ENCODE measurements at places on chromosomes 3 and 15.

GRCh38 chr3:73848173-73848906, 223.6 kb upstream of the PDZRN3 start:
- DNase-seq, result no peak

DNA sequence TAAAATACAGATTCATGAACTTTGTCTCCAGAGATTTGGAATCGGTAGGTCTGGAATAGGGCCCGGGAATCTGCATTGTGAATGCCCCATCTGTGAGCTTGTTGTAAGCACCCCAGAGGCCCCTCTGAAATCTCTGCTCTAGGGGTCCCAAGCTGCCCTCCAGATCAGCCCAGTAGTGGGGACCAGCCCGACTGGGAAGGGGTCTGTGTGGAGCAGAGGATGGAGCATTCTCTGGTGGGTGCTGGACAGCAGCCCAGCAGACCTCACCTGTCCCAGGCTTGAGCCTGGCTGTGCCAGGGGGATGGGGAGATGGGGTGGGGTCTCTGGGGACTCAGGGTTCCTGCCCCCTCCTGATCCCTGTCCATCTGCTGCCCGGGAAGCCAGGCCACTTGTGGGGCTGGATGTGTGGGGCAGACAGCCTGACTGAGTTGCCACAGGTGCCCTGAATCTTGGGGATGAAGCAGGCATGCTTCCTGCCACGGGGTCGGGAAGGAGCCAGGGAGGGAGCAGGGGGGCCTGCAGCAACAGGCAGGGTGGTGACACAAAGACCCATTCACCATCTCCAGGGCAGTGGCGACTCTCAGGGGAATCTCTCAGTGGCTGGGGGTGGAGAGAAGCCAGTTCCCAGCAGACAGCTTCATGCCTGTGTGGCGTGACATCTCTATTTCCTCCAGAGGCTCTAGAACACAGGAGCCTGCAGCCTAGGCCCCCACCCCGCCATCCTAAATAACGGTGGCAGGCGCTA, 99.3 kb downstream of the WNT7A start:
- DNase-seq, result no peak

GRCh38 chr15:66498501-66499386, 1.2 kb upstream of the SNAPC5 start:
- no peak for DNase-seq

- DNase-seq, result no peak
Measured at GRCh38 chr3:183533412-183534132, 21.9 kb downstream of the KLHL6 start.

DNA sequence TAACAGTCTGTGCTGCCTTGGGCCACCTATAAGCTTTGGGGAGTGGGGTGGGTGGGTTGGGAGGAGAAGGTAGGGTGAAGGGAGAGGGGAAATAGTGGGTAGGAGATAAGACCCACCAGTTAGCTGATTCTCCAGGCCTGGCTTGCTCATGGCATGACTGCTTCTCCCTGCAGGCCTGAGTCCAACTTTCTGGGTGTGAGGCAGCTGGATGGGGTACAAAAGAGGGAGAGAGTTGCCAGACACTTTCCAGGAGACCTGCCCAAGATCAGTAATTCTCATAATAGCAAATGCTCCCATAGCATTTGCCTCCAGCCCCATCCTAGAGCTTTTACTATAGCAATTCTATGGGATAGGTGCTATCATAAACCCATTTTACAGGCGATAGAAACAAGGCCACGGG, 7.7 kb downstream of the CGNL1 start:
- DNase-seq, result no peak

DNA sequence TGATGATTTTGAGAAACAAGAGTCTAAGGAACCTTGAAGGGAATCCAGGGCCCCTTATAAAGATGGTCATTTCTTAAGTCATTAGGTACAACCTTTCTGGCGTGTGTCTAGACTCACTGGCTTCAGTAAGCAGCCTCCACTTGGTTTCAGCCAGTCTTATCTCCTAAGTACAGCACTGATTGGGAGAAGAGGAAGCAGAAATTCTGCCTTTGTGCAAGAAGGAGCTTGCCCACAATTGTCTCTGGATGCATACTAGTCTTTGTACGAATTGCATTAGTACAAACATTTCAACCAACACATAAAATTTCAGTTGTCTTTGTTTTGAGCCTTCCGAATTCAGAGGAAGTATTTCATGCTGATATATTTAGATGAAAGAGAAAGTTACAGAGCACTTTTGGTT, 139.4 kb downstream of the SLCO3A1 start:
- no peak for DNase-seq

DNA sequence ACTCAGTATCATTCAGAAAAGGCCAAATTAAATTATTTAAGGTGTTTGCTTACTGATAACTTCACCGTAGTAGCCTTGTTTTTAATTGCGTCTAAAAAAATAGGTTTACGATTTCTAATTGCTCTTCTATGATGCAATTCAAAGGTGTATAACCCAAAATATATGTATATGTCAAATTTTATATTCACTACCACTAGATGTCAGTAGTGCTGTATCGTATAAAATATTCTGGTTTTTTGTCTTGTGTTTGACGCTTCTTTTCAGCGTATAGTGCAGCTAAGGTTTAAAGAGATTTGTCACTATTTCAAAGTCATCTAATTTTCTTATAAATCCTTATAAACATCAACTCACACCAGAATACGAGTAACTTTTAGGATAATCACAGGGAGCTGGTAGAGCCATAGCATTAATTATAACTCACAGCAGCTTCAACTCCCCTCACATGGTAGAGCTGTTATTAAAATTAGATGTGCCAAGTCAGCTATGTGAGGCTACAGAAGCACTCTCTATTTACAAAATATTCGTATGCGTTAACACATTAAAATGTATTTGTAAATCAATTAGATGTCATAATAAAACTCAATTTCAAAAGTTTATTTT, 3.5 kb downstream of the PFN2 start:
- no peak for DNase-seq

DNA sequence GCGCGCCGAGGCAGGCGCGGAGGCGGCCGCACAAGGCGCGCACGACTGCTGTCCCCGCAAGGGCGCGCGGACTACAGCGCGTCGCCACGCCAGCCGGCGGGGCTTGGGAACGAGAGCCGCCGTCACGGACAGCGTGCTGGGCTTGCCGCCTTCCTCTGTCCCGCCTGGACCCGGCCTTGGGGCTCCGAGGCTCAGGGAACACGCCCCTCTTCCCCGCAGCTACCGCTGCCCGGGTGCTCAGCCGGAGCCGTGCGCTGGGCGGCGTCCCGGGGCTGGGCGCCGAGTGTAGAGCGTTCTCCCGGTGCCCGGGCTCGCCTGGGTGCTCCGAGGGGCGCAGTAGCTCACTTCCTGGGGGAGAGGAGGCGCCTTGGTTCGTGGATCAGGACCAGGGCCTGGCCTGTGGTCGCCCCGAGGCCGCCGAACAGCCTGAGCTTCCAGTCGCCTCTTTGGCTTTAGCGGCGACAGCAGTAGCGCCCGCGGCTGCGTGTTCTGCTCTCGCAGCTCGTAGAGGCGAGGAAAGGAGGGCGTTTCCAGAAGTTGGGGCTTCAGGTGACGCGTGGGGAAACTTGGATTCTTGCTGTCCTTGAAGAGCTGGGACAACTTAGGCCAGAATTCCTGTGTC, 226.7 kb upstream of the C2CD4B start:
- peak; percentile 44 for DNase-seq

GRCh38 chr3:104359546-104359945, 1007.2 kb upstream of the ALCAM start:
- DNase-seq, result no peak

DNA sequence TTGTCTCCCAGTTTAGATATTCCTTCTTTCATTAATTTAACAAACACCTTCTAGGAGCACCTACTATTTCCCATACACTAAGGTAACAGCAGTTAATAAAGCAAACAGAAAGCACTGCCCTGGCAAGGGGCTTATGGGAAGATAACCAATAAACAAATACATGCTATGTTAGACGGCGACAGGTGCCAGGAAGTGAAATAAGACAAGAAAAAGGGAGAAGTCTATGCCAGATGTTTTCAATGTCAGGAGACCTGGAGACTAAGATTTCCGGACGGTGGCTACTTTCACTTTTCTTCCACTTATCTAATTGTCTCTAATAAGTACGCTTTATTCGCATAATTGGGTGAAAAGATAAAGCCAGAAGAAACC, 32.5 kb upstream of the ZNF445 start:
- DNase-seq, result no peak

DNA sequence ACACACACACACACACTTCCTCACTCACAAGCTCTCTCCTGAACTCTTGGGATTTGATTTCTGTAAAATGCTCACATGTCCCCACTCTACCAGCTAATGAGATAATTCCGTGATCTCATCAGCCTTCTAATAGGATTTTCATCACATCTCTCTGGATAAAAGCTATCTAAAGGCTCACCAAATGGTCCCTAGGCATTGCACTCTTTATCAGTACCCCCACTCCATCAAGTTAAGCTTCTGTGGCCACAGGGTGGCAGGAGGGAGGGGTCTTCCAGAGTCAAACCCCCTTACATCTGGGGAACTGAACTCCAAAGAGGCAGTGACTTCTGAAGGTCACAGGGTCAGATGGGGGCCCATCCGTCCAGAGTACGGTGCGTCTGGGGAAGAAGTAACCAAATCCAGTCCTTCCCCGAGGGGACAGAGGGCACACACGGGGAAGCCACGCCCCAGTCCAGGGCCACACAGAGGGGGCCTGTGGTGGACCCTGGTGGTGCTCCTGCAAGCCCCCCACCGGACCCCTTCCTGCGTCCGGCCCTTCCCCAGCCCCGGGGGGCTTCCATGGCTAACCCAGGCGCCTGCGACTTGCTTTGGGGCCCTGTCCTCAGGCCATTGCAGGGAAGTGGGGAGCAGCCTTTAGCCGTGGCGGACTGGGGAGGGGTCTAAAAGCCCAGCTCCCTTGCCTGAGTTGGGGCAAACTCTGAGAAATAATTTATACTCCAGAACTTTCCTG, 25.5 kb downstream of the CPN2 start:
- DNase-seq, result no peak

DNA sequence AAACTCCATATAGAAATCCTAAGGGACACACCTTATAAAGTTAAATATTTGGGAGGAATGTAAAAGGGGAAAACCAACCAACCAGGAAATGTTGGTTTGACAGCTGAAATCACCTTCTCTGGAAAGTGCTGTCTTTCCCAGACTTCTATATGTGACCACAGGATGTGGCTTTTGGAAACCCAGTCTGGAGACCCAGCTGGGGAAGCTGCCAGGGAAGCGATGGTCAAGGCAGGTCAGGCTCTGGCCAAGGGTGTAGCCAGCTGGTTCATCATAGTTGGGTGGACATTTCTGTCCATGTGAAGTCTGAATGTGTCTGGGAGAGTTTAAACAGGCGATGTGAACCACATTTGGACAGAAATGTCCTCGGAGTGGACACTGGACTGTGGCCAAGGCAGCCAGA, 73.9 kb downstream of the ARNT2 start:
- DNase-seq, result no peak

- DNase-seq, result no peak
Measured at GRCh38 chr15:39501366-39502081, 79.4 kb upstream of the THBS1 start.

DNA sequence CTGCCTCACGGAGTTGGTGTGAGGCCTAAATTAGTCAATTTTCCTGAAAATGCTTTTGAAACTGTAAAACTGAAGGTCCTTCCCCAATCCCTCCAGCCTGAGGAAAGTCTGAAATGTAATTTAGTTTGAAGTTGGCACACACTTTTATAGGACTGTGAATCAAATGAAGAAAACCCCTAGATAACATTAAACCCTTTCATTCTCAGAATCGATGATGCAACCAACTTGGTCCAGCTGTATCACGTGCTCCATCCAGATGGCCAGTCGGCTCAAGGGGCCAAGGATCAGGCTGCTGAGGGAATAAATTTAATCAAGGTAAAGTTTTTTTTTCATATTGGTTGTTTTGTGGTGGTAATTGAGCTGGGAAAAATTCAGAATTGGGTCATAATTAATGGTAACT, 11.7 kb downstream of the MRPS22 start:
- DNase-seq, result no peak

DNA sequence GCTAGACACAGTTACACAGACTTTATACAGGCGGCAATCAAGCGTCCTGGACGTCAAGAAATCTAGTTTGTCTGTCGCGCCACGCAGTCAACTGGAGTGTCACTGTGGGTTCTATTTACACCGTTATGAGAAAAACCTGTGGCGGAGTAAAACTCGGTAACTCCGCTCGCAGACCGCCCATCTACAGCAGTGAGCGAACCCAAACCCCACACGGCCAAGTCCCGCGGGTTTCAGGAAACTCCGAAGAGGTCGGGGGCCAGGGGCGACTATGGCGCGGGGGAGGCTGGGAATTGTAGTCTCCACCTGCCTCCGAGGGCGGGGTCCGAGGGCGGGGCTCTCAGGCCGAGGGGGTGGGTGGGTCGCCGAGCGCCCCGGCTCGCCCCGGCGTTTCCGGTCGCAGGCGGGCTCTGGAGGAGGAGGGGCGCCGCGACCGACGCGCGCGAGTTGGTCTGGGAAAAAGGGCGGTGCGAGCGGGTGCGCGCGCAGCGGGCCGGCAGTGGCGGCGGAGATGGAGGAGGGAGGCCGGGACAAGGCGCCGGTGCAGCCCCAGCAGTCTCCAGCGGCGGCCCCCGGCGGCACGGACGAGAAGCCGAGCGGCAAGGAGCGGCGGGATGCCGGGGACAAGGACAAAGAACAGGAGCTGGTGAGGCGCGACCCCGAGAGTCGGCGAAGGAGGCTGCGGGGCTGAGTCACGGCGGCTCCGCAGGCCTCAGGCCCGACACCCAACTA, at the start of gene PSMD2:
PSMD2 (plus strand) TSS at position 483 of the 729 bp plus-strand sequence; CDS start at position 509, 26 bp downstream.
- DNase-seq, result peak; percentile 99

DNA sequence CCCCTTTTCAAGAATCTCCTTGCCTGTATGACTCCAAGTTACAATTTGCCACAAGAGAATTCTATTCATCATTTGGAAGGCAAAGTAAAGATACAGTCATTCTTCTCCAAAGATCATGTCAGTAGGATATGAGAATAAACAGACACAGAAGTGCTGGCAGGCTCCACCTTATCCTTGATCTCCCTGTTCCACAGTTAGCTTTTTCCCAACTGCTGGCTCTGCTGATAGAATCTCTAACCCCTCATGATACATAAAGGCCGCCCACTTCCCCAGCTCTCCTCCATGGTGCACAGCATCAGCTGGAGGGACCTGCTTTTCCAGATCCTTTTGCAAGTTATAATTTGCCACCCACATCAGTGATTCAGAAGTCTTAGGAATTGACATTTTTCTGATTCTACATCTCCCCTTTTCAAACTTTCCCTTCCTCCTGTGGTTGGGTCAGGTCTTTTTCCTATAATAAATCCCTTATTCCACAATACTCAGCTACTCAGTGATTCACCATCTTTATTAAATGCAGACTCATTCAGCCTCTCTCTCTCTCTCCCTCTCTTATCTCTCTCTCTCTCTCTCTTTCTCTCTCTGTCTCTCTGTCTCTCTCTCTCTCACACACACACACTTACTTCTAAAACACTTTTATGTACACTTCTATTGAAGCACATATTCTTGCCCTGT, 465.4 kb downstream of the GBE1 start:
- DNase-seq, result no peak

DNA sequence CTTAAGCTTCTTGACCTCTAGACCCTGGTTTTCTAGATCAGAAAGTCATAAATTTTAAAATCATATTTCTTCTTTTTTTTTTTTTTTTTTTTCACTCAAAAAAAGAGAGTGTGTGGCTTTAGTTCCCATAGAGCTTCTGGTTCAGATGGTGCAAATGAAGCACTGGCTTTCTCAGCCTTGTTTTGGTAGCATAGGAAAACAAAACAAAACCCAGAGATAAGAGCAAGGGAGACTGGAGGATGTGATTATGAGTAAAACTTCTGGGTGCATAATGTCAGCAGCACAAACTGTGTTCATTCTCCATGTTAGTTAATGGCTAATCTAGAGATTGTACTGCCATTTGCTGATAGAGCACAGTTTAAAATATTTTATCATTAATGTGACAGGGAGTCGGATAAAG, 55.4 kb downstream of the RARB start:
- no peak for DNase-seq
